Central memory CD8-positive, alpha-beta T cell (primary cell): ENCODE measurements at places on chromosomes 2 and 18.

DNA sequence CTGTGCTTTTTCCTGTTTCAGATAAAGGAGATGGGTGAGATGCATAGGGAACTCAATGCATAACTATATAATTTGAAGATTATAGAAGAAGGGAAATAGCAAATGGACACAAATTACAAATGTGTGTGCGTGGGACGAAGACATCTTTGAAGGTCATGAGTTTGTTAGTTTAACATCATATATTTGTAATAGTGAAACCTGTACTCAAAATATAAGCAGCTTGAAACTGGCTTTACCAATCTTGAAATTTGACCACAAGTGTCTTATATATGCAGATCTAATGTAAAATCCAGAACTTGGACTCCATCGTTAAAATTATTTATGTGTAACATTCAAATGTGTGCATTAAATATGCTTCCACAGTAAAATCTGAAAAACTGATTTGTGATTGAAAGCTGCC is 16.4 kb upstream of the MSH2 start:
- no peak for DNase-seq

DNA sequence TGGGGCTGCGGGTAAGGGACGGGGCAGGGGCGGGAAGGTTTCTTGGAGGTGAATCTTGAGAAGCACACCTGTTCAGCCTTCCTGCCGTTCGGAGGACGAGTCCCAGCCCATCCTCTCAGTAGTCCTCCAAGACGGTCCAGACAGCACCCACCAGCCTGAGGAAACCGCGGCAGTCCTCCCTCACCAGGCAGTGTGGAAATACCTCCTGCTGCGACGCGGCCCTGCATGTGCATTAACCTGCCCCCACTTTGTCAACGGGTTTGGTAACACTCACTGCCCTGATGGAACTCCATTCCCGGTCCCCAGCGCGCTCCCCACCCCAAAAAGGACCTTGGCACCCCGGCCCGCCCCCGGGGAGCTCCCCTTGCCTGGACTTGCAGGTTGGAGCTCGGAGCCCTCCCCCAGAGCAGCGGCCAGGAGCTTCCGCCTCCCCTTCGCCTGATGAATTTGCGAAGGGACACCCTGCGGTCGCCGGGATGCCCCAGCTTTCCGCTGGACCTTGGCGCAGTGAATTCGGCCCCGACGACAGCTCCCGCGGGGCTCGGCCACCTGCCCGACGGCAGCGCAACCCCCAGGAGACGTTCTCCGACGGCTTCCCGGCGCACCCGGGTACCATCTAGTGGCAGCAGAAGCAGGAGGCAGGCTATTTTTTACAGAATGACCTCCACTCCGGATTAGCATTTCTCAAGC is 31.5 kb downstream of the ACVR1C start:
- no peak for DNase-seq

- no peak for DNase-seq
These were observed 44.2 kb downstream of the GPD2 start for GRCh38 chr2:156480376-156480775.

GRCh38 chr18:61606759-61607158 is 273.5 kb downstream of the CDH20 start:
- DNase-seq: no peak

DNA sequence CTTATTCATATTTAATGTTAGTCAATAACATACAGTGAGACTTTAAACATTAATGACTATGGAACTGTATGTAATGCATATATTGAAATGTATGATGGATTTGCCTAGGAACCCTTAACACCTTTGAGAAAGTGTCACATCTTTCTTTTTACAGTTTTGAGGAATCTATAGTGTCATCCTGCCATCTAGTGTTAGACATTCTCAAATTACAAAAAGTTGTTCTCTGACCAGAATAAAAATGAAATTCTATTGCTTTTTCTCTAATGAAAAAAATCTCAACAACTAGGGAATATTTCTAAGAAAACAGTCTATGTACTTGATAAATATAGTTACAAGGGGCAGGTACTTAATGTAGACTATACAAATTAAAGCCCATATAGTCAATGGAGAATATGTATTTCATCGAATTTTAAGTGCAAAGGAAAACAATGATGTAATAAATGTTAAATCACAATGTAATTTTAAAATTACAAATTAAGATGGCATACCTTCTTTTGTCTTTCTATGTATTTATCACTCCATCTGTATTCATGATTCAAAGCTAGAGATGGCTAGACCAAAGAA is 5.1 kb upstream of the CALCRL start:
- DNase-seq: no peak

DNA sequence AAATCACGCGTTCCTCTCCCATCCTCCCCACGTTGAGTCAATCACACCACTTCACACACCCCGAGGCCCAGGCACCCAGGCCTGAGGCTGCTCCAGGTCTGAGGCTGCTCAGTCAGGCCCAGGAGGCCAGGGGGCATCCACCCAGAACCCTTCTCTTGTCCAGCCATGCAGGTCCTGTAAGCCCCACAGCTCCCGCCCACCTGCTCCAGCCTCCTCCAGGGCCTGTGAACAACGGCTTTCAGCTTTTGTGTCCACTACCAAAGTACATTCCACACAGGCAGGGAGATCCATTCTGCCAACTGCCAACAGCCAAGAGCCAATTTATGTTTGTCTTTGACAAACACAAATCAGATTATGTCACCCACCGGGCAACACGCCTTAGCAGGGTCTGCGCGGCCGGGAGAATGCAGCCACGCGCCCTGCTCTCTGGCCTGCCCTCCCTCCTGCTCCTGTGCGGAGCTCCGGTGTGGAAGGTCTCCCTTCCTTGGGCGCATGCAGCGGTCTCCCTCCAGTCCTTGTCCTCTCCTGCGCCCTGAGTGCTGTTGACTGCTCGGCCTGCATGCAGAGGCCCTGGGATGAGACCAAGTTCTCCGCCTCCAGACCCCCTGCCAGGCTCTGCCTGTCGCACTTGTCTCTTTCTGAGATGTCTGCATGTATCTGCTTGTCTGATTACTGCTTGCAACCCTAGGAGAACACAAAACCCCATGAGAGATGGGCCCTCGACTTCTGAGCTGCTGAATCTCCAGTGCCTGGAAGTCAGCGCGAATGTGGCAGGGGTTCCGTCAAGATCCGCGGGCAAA is 146.6 kb downstream of the ZNF516 start:
- no peak for DNase-seq

GRCh38 chr18:34493566-34494358 is 216.3 kb upstream of the DTNA start:
- DNase-seq: no peak

- DNase-seq: no peak
These were observed 79.3 kb downstream of the ACAA2 start for GRCh38 chr18:49733896-49734585.

GRCh38 chr18:75043478-75043877 is 165.5 kb downstream of the PTGR3 start:
- DNase-seq: no peak
